ENCODE measurements at places on chromosomes 3 and 15.

GRCh38 chr15:93235926-93236780, 147.1 kb upstream of the RGMA start:
- DNase-seq = no peak

DNA sequence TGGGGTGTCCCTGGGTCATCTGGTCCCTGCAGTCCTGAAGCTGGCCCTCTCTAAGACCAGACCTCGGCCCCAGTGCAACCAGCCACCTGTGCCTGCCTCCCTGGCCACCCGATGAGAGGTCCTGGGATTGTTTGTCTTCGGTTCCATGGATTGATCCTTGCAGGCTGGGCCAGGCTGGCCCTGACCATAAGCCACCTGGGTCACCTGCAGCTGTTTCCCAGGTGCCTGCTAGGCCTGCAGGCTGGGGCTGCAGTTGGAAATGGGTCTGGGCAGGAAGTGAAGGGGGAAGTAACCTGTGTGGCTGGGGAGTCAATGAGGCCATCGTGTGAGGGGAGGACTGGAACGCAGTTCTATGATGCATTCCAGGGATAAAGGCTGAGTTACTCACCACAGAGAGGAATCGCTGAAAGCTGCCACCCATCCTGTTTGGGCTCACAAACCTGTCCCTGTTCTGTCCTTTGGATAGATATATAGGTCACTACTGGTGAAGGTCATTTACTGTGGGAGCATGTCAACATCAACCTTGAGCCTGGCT, 30.9 kb upstream of the VPS8 start:
- DNase-seq = no peak

DNA sequence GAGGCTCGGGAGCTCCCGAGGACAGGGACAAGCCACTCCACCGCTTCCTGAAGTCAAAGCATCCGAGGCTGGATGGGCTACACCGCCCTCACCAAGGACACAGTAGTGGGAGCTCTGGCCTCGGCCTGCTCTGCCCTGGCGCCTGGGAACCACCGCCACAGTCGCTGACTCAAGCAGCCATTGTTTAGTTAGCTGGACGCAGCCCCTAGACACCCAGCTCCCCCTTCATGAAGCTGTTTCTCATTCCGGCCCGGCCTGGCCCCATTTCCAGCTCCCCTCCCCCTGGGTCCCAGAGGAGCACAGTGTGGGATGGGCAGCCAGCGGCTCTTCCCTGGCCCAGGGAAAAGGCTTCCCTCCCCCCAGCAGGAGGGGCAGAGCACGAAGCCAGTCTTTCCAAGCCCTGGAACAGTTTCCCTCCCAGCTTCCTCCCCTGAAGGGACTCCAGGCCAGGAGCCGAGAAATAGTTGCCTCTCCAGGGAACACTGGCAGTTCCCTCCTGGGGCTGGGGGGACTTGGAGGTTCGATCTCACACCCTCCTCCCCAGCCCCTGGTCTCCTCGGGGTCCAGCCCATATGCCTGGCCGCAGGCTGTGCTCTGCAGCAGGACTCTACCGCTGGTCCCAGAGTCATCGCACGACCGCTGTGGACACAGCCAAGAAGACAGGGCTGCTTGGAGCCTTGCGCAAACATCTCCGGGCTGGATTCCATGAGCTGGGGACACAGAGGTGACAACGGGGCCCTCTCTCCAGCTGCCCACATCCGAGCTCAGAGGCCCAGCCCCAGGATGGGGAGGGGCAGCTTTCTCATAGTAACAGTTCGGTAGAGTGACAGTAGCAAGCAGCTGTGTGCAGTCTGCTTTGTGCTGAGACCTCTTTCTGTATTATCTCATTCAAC, 10.0 kb downstream of the PLXND1 start:
- no peak for DNase-seq

DNA sequence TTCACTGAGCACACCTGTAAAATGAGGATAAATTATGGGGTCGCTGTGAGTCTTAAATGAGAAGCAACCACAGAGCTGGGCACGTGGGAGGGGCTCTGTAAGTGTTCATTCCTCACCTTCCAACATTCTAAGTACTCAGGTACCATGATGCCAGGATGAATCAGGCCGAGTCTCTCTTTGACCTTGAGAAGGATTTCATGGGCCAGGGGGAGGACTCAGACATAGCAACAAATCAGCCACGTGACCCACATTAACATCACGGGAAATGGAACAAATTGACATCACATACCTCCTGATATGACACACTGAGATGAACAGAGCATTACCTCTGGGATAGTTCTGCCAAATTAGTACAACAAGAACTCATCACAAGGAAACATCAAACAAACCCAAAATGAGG, 35.2 kb upstream of the USP3 start:
- DNase-seq = no peak

- DNase-seq = no peak
Measured at GRCh38 chr15:70486451-70487386, 276.6 kb downstream of the UACA start.

DNA sequence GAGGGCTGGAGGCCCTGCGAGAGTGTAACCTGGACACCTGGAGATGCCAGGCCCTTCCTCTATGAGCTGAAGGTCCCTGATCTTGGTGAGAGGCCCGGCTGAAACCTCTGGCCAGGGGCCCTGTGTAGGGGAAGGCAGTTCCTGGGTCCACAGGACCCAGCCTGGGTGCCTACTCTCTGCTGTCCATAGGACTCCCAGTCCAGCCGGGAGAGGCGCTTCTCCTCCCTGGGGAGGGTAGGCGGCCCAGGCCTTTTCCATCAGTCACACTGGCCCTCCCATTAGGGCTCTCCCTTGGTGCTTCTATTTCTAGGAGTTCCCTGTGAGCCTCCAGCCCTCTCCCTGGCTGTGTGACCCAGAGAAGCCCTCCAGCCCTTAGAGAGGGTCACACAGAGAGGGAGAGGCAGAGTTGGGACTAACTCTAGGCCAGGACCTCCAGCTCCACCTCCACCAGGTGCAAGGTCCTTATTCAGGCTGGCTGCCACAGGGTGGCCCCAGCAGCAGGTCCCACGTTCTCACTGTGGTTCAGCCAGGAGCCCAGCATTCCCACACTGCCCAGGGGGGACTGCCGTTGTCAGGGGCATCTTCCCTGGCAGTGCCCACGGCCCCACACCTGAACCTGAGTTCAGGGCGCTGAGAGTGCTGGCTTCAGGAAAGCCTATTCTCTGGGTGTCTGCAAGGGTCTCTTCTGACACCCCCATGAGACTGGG, 146.8 kb downstream of the SMAD6 start:
- no peak for DNase-seq

- DNase-seq = no peak
Measured at GRCh38 chr3:64548200-64548889, 139.5 kb downstream of the ADAMTS9 start.

- peak; percentile 32 for DNase-seq
Measured at GRCh38 chr3:196604548-196604947, 34.9 kb upstream of the NRROS start.

GRCh38 chr3:45635475-45636256, 41.1 kb downstream of the LIMD1 start:
- DNase-seq = no peak

DNA sequence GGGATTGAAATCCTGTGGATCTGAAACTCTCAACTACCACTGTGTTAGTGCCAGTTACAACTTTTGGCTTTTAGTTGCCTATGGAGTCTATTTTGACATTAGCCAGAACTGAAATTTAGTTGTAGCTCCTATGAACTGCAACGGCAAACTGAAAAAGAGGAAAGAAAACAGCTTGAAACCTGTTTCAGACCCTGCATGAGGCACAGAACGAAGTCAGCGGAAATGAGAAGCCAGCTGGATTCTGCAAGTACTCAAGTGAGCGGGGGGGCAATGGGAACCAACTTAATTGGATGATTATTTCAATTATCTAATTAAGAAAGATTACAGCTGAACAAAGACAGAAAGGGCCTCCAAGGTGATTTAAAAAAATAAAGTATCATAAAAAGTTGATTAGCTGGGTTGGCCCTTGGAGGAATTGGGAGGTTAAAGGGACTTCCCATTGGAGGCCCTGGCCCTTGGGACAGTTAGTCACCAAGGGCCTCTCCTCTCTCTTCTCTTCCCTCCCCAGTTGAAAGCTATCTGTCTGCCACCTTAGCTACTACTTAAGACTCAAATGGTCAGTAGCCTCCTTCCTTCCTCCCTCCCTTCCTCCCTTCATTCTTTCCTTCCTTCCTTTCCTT, 352.1 kb downstream of the SHQ1 start:
- DNase-seq = no peak

DNA sequence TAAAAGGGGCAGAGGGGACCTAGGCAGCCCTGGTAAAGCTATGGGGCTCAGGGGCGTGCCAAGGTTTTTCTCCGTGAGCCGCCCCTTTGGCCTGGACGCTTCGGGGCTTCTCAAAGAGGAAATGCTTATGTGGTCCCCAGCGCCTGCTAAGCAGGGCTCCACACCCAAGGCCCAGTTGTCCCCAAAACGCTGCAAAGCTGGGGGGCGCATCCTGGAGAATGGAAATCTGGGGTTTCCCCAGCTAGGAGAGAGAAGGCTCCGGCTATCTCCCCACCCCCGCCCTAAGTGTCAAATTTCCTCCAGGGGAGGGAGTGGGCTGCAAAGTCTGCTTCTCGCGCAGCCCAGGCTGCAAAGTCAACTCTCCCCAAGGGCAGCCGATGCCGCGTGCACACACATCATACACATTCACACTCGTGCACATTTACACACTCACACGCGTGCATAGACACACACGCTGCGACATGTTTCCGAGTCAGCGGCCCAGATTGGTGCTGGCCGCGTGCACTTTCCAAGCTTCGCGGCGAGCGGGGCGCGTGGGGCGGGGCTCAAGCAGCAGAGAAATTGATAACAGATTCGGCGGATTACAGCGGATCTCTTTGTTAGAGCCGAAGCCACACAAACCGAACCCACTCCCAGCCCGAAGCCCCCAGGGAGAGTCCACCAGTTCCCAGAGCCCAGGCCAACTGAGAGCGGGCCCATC, 4.5 kb downstream of the WNT5A start:
- DNase-seq = no peak

DNA sequence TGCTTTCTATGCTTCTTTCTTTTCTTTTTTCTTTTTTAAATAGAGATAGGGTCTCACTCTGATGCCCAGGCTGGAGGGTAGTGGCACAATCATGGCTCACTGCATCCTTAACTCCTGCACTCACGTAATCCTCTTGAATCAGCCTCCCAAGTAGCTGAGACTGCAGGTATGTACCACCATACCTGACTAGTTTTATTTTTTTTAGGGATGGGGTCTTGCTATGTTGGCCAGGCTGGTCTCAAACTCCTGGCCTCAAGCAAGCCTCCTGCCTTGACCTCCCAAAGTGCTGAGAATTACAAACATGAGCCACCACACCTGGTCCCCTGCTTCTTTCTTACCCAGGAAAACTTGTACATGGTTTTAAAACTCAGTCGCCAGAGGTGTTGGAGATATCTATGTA, 24.2 kb upstream of the HDC start:
- no peak for DNase-seq

DNA sequence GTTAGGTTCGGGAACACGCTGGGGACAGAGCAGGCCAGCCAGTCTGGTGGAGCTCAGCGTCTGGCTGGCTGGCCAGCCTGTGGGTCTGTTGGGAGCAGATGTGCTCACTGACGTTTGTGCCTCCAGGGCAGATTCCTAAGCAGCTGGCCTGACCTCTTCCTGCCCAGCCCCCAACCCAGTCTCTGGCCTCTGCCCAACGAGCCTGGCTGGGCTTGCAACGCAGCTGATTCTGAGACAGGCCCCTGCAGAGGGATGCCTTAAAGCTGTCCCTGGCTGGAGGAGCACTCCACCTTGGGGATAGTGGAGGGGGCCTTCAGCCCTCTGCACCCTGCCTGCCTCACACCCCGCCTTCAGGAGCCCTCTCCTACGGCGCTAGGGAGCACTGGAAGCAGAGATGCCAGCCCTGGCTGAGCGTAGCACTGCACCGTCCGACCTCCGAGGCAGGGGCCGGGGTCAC, 46.0 kb downstream of the KLF13 start:
- no peak for DNase-seq

DNA sequence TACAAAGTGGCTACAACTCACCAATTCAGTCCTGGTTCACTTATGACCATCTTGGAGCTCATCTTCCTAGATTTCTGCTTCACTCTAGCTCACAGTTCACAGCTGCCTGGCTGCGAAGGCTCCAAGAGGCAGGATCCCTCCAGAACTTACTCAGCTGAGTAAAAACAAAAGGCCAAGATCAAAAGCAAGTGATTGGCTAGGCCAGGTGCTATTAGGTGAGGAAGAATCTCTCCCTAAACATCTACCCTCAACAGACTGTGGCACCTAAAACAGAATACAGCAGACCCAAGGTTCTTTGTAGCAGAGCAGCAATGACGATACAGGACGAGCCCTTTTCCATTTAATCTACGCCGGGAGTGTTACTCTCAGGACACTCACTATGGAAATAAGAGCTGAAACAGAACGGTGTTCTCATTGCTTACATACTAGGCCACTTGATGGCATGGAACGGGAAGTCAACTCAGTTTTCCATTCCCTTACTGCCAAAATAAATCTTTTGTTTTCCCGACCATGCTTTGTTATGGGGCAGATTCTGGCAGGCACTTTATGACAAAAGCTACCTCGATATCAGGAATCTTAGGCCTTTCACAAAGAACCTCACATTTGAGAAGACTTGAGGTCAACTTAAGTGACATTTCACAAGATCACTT, 901 bp downstream of the ICE2 start:
- no peak for DNase-seq

- DNase-seq = no peak
Measured at GRCh38 chr3:195597229-195597628, 13.5 kb upstream of the APOD start.

- no peak for DNase-seq
Measured at GRCh38 chr3:46104706-46105105, 77.4 kb upstream of the XCR1 start.

GRCh38 chr3:16012086-16012485, 162.4 kb upstream of the GALNT15 start:
- no peak for DNase-seq

DNA sequence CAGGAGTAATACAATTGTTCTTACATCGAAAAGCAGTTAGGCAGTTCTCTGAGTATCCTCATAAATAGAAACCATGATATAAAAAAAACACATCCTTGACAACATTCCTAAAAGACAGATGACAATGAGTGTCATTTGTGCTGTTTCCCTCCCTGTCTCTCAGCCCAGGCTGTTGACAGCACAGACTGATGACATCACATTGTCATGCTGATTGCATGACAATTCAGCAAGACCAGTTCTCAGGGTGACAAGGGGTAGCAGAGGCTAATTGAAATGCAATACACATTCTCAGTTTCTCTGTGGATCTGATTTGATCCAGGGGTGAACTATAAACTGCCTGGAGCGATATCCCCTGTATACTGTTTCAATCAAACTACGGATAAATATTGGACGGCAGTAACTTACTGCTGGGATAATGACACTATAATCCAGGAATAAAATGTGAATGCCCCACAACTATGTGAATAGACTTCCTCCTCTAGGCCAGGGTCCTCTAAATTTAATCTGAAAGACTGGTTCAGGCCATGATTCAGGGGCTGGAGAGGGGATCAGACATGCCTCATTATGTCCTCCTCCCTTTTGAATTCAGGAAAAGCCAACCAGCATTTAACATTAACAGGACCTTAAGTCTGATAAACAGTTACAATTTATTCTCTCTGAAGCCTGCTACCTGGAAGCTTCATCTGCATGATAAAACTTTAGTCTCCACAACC, 16.7 kb upstream of the EIF1B start:
- DNase-seq = no peak

GRCh38 chr15:75786575-75786947, 56.7 kb upstream of the UBE2Q2 start:
- no peak for DNase-seq

- DNase-seq = no peak
Measured at GRCh38 chr15:76468722-76469121, 132.1 kb downstream of the ISL2 start.

Measured in effector memory CD4-positive, alpha-beta T cell (primary cell).